ENCODE measurements at places on chromosomes 5 and 9. TPM values are rescaled to one million over a fixed set of nuclear protein-coding genes. Genes with fewer than 3 reads are reported as not detected.

DNA sequence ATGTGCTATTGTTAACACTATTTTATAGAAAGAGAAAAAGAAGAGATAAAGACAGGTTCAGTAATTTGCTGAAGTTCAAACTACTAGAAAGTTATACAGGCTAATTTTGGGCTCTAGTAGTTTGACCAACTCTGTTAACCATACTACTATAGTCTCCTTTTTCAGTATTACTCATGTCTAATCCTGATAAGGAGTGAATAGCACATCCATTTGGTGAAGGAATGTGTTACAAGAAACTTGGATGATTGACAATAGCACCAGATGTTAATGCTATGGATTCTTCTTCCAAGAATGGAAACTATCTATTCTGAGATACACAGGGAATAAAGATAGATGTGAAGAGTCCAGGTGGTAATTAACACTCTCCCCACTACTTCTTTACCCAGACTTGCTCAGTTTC is 677.3 kb downstream of the PRELID2 start:
- no peaks in the 10 kb centered on the region for H3K4me1 ChIP-seq
- H3K36me3 ChIP-seq, result no peaks in the 10 kb centered on the region
- H3K27ac ChIP-seq, result no peak overlapping the region
- H3K27me3 ChIP-seq, result peaks cover 4% of the 10 kb centered on the region
- no peak for DNase-seq

DNA sequence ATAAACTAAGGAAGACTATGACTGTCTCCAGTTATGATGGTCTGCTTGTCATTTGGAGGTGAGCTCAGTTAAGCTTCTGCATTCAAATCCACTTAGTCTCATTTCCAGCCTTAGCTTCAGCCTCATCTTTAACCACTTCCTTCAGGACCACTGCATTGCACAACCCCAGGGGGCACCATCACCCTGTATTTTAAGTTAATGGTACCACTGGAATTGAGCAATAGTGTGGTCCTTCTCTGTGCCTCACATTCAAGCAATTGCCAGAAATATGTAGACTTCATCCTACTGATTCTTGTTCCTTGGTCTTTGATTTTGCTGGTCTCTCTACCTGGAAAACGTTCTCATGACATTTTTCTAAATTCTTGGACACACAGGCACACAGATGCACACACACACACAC is 131.5 kb upstream of the PTPN3 start:
- no peaks in the 10 kb centered on the region for H3K36me3 ChIP-seq
- DNase-seq, result no peak
- no peak overlapping the region for H3K27ac ChIP-seq
- no peak overlapping the region for H3K4me3 ChIP-seq
- H3K27me3 ChIP-seq, result peaks cover 58% of the 10 kb centered on the region

DNA sequence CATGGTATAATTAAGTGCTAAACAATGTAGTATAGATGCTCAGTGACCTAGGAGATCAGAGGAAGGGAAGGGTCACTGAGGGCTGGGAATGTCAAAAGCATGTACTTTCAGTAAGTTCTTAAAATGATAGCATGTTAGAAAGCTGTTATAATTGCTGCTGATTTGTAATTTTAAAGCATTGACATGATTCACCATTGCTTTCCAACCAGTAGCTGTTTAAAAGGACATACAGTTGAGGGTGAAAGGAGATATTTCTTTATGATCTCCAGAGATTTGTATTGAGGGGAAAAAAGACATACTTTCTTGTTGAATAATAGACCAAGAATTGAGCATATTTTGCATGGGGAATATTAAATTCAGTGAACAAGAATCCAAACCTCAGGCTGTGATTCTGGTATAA is 1.2 kb upstream of the SLC1A3 start:
- no peak for DNase-seq
- H3K4me1 ChIP-seq, result peaks cover 47% of the 10 kb centered on the region
- H3K27ac ChIP-seq, result no peak overlapping the region
- no peaks in the 10 kb centered on the region for H3K27me3 ChIP-seq
- H3K36me3 ChIP-seq, result peaks cover 4% of the 10 kb centered on the region
- H3K4me3 ChIP-seq, result peak overlapping the region; percentile 40

DNA sequence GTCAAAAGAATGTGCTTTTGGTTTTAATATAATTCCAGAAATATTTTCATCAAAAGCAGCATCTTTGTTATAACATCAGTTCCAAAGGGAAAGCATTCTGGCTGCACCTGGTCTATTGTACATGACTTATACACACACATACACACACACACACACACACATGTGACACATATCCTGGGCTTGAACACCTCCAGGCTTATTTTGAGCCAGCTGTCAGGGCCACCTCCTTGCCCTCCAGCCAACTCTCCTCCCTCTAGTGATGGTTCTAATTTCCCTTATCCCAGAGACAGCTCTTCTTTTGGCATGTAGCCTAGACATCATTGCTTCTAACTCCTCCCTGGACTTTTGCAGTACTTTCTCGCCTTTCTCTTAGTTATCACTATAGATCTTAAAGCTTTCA is 115.0 kb downstream of the PIK3R1 start:
- H3K4me3 ChIP-seq, result no peak overlapping the region
- no peak for DNase-seq
- H3K4me1 ChIP-seq, result peaks cover 14% of the 10 kb centered on the region
- no peaks in the 10 kb centered on the region for H3K36me3 ChIP-seq
- H3K27me3 ChIP-seq, result no peaks in the 10 kb centered on the region

DNA sequence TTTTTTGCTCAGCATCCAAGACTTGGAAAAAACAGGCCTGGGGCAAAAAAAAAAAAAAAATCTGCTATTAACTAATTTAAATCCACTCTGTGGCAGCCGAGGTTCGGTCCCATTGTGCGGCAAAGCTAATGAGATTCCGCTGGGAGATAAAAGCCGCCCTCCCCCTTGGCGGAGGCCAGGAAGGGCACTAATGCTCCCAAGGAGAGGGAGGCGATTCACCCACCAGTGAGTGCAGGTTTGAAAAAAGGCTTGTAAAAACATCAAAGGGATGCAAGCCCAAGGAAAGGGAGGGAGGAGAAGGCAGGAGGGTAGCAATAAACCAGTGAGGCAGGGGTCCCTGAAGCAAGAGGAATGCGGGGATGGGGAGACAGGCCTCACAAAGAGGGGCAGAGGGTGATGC is 129.5 kb upstream of the RAPGEF1 start:
- no peak for DNase-seq
- H3K27me3 ChIP-seq, result no peaks in the 10 kb centered on the region
- H3K4me3 ChIP-seq, result no peak overlapping the region

ISL1 gene
- 12.0 TPM for total RNA-seq

GRCh38 chr9:34086864-34087263 is 38.2 kb upstream of the UBAP2 start:
- H3K36me3 ChIP-seq, result peaks cover 13% of the 10 kb centered on the region
- H3K27ac ChIP-seq, result no peak overlapping the region
- H3K4me3 ChIP-seq, result no peak overlapping the region
- no peak for DNase-seq
- H3K27me3 ChIP-seq, result no peaks in the 10 kb centered on the region
- H3K4me1 ChIP-seq, result no peaks in the 10 kb centered on the region

IGFBPL1 gene
- 0.34 TPM for total RNA-seq

GRCh38 chr5:128480158-128480557 is 57.9 kb downstream of the FBN2 start:
- H3K36me3 ChIP-seq, result peaks cover 1% of the 10 kb centered on the region
- no peak overlapping the region for H3K27ac ChIP-seq
- DNase-seq, result no peak

LCN15 gene
- total RNA-seq, result 1.9 TPM

SHISAL2B gene
- total RNA-seq, result not detected

DNA sequence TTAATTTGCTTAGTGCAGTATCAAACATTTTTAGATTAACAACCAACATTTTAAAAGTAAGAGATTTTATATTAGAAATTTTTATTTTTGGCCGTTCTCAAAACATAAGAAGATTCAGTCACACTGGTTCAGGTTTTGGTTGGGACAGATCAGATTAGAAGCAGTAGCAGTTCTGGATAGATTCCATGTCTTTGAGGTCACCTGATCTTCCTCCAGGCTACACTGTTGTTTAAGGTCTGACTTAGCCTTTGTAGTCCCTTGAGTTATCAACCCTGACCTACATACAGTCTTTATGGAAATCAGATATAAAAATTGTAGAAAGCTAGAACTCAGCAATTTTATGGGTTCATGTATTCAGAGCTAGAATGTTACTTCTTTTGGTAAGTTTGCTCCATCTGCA is 910.0 kb upstream of the WWC1 start:
- H3K27ac ChIP-seq, result no peak overlapping the region
- H3K36me3 ChIP-seq, result no peaks in the 10 kb centered on the region
- no peak for DNase-seq
- no peaks in the 10 kb centered on the region for H3K27me3 ChIP-seq
- H3K4me1 ChIP-seq, result peaks cover 34% of the 10 kb centered on the region

DNA sequence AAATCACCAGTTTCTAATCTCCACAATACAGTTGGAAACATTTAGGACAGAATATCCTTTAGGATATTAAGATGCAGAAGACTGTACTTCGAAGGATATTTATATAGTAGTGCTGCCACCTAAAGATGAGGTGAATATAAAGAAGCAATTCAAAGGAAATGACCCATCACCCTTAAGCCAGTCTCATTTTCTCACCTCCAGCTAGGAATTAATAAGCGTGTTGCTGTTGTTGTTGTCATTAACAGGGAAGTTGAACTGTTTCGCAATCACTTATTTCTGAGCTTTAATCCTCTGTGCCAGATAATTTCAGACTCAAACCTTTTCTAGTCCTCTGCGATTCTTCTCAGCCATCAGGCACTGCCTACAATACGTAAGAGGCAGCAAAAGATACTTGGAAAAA is 7.8 kb upstream of the PURA start:
- no peaks in the 10 kb centered on the region for H3K36me3 ChIP-seq
- no peak overlapping the region for H3K27ac ChIP-seq
- H3K4me1 ChIP-seq, result peaks cover 25% of the 10 kb centered on the region
- H3K27me3 ChIP-seq, result peaks cover 75% of the 10 kb centered on the region

- H3K27me3 ChIP-seq, result no peaks in the 10 kb centered on the region
- no peak overlapping the region for H3K4me3 ChIP-seq
- H3K36me3 ChIP-seq, result peaks cover 1% of the 10 kb centered on the region
- H3K4me1 ChIP-seq, result peaks cover 20% of the 10 kb centered on the region
Measured at GRCh38 chr5:116419258-116419657, 155.4 kb downstream of the SEMA6A start.

- no peak for DNase-seq
- no peaks in the 10 kb centered on the region for H3K4me1 ChIP-seq
- H3K36me3 ChIP-seq, result no peaks in the 10 kb centered on the region
- H3K27ac ChIP-seq, result no peak overlapping the region
Measured at GRCh38 chr5:170173227-170173626, 59.6 kb upstream of the C5orf58 start.

DNA sequence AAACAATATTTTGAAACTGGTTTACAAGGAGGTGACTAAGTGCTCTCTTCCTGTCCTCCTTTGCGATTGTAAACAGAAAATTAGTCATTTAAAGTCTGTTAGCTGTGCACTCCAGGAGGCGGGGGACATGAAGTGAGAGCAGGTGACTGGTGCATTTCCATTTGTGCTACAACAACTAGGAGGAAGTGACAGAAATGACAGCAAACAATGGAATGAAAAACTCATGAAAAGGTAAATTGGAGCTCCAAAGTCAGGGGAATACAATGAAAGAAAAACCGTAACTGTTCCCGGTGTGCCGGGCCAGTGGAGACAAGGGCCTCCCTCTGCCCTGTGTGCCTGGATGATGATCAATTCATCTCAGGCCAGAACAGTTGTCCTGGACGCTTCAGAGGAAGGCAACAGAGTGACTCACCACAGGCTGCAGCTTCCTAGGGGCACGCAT is 439.9 kb downstream of the GADD45G start:
- H3K27me3 ChIP-seq, result peaks cover 7% of the 10 kb centered on the region
- no peak overlapping the region for H3K27ac ChIP-seq
- H3K4me1 ChIP-seq, result peaks cover 2% of the 10 kb centered on the region
- no peak overlapping the region for H3K4me3 ChIP-seq

DNA sequence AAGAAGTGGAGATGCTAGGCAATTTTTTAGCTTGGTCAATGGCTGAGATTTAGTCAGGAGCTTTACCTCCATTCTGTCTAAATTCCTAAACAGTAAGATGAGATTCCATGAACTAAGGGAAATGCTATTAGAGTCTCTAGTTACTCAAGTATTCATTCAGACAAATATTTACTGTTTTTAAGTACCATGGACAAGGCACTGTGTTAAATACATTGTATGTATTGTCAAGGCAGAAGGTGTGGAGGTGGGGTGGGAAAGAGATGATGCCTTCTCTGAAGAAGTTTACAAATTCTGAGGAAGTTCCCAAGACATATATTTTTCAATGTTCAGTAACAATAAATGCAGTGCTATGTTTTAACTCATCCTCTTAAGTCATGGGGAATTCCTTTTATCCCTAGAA is 459.9 kb upstream of the NMUR2 start:
- no peak for DNase-seq
- no peaks in the 10 kb centered on the region for H3K36me3 ChIP-seq
- no peaks in the 10 kb centered on the region for H3K27me3 ChIP-seq

DNA sequence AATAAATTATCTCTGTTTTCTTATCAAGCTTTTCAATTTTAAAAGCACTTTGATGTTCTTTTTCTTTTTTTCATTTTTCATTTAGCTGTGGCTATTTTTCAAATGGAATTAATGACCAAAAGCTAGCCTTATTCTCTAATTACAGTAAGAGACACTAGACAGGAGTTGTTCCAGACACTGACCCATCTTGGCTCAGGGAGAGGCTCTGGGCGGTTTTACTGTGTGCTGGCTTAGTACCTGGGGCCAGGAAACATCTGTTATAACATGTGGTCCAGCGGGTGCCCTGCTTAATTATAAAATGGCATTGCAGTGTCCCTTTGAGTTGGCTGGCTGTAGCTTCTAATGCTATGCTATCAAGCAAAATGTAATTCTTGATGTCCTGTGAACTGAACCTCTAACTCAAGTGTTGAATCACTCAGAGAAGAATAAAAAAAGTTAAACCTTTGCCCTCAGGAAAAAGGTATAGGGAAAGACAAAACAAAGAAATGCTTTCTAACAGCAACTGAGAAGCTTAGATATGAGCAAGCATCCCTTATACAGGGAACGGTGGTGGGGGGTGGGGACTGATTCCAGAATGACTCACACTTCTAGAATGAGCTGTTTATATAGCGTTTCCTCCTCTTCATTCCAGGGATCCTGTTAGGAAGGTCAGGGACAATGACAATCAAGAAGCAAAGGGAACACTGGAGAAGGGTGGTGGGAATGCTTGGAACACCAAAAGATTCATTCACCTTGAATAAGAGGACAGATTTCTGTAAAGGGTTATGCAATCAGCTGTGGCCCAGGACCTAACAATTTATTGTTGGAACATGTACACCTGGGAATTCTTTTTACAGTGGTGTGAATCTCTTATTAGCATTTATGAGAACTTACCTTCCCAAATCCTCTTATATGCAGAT is 58.7 kb upstream of the NFIB start:
- no peak for DNase-seq
- no peaks in the 10 kb centered on the region for H3K27me3 ChIP-seq
- peaks cover 40% of the 10 kb centered on the region for H3K4me1 ChIP-seq
- H3K4me3 ChIP-seq, result no peak overlapping the region
- peak overlapping the region; percentile 97 for H3K27ac ChIP-seq
